Immature natural killer cell (primary cell): ENCODE measurements at places on chromosomes 13 and 19. TPM values are rescaled to one million over a fixed set of nuclear protein-coding genes. Genes with fewer than 3 reads are reported as not detected.

- no peaks in the 10 kb centered on the region for H3K27me3 ChIP-seq
- no peak overlapping the region for H3K27ac ChIP-seq
- peaks cover 10% of the 10 kb centered on the region for H3K36me3 ChIP-seq
- H3K4me1 ChIP-seq: peaks cover 6% of the 10 kb centered on the region
- no peak overlapping the region for H3K4me3 ChIP-seq
- DNase-seq: no peak
Measured at GRCh38 chr13:44936246-44936645, 53.0 kb downstream of the NUFIP1 start.

Gene MYH14
- not detected for polyA plus RNA-seq

DNA sequence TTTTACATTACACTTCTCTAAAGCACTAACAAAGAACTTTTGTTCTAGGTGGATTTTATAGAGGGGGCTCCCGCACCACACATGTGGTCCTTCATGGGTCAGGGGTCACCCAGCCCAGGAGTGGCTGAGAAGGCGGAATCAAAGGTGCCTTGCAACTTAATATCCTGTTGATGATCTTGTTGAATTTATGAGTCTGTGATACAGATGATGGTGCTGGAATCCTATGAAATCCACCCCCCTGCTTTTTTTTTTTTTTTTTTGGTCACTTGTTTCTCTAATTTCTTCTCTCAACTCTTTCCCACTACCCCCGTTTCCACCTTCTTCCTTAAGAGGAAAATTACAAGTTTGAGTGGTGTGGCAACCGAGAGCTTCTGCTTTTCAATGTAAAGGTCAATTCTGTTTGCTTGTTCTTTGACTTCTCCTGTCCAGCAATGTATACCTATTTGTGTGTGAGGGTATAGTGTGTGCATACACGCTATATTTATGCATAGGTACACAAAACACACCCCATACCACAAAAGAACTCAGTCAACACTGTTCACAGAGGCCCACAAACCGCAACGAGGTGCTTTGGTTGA lies 4.2 kb upstream of the ZIC2 start:
- H3K27ac ChIP-seq: no peak overlapping the region
- H3K4me1 ChIP-seq: peaks cover 10% of the 10 kb centered on the region
- no peak overlapping the region for H3K4me3 ChIP-seq
- H3K36me3 ChIP-seq: peaks cover 11% of the 10 kb centered on the region
- no peak for DNase-seq

DNA sequence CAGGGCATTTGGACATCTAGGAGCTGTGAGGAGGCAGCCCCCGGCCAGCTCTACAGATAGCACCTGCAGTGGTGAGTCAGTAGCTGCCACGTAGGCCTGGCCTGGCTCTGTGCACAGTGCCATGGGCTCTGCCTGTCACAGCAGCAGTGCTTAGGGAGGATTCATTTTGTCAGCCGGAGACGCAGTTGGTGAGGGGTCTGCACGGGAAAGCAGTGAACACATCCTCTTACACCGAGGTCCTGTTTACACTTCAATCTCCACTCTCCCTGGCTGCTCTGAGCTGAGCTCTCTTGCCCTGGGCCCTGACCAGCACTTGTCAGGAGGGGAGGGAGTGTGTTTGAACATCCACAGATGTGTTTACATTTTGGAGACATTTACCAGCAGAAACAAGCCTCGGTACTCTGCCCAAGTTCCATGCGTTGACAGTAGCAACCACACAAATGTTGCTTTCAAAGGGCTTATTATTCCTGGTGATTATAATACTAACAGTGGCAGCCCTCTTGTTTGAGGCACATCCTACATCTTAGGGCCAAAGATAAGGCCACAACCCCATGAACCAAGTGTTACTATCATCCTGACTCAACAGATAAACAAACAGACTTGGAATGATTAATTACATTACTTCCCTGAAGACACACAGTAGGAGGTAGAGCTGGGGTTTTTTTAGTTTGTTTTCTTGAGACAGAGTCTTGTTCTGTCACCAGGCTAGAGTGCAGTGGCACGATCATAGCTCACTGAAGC lies 148.9 kb downstream of the USP12 start:
- H3K36me3 ChIP-seq: no peaks in the 10 kb centered on the region
- H3K27ac ChIP-seq: no peak overlapping the region
- no peak for DNase-seq
- peaks cover 16% of the 10 kb centered on the region for H3K4me1 ChIP-seq

DNA sequence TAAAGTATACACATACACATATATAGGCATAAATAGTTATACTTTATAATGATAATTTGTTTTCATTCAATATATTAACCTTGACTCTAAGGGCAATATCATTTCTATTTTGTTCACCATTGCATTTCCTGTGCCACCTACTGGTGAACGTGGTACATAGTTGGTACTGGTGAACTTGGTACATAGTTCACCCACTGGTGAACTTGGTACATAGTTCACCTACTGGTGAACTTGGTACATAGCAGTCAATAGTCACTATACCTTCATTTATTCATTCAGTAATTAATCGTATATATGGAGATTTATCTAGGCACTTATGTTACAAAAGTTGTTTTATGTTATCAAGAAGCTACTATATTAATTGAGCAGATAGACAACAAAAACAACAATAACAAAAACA lies 172.6 kb upstream of the ATXN8OS start:
- H3K36me3 ChIP-seq: no peaks in the 10 kb centered on the region
- DNase-seq: no peak
- H3K4me1 ChIP-seq: no peaks in the 10 kb centered on the region
- H3K4me3 ChIP-seq: no peak overlapping the region

DNA sequence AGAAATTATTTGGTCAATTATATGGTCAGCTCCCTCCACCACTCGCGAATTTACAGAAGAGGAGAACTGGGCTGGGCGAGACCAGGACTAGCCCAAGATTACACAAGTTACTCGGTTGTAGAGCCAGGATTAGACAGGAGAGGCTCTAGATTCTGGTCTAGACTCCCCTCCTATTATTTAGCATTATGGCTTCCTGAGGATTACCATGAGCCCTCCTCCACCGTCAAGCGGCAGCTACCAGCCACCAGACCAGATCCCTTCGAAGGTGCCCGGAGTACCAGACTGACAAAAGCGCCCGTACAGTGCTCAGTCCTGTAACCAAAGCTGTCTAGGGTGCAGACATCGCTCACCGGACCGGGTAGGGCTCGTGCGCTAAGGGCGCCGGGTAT lies 497 bp upstream of the MLNR start:
- H3K4me1 ChIP-seq: peaks cover 21% of the 10 kb centered on the region
- H3K36me3 ChIP-seq: peaks cover 10% of the 10 kb centered on the region
- H3K27ac ChIP-seq: no peak overlapping the region
- DNase-seq: no peak
- peak overlapping the region; percentile 43 for H3K4me3 ChIP-seq

- H3K4me1 ChIP-seq: peaks cover 14% of the 10 kb centered on the region
- no peak for DNase-seq
- peaks cover 12% of the 10 kb centered on the region for H3K36me3 ChIP-seq
- no peak overlapping the region for H3K4me3 ChIP-seq
- peak overlapping the region; percentile 90 for H3K27ac ChIP-seq
- H3K27me3 ChIP-seq: no peaks in the 10 kb centered on the region
Measured at GRCh38 chr13:31950111-31950815, 81.3 kb upstream of the FRY start.

- no peaks in the 10 kb centered on the region for H3K36me3 ChIP-seq
- H3K27ac ChIP-seq: no peak overlapping the region
- DNase-seq: peak; percentile 77
- peaks cover 23% of the 10 kb centered on the region for H3K27me3 ChIP-seq
- H3K4me1 ChIP-seq: peaks cover 46% of the 10 kb centered on the region
Measured at GRCh38 chr13:80342471-80343371, 1.8 kb upstream of the SPRY2 start.

Gene ZFP36
- polyA plus RNA-seq: 305 TPM

DNA sequence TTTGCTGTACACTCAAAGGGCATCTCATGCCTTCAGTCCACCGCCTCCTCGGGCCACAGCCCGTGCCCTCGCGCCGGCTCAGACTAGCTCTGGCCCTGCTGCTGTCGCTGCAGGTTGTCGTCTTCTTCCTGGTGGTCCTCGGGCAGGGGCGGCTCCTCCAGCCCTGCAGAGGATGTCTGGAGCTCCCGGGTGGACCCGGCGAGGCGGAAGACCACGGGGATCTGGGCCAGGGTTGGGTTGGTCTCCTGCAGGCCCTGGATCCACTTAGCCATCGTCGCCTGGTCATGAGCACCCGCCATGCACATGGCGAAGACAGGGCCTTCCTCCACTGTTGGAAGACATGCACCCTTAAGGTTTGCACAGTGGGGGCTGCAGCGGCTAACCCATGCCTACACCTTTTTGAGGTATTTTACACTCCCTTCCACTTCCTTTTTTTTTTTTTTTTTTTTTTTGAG lies 489 bp upstream of the ZNF653 start:
- H3K27ac ChIP-seq: peak overlapping the region; percentile 95
- peaks cover 3% of the 10 kb centered on the region for H3K27me3 ChIP-seq
- H3K36me3 ChIP-seq: peaks cover 4% of the 10 kb centered on the region
- H3K4me1 ChIP-seq: peaks cover 14% of the 10 kb centered on the region

Gene RETN
- polyA plus RNA-seq: not detected

- DNase-seq: no peak
- H3K4me1 ChIP-seq: no peaks in the 10 kb centered on the region
- H3K36me3 ChIP-seq: no peaks in the 10 kb centered on the region
- peaks cover 5% of the 10 kb centered on the region for H3K27me3 ChIP-seq
- no peak overlapping the region for H3K27ac ChIP-seq
Measured at GRCh38 chr13:94123557-94123956, 355.9 kb downstream of the DCT start.

Gene C19orf44
- polyA plus RNA-seq: 0.80 TPM

Gene ZNF208
- 0.62 TPM for polyA plus RNA-seq

GRCh38 chr19:10321874-10322835 lies 6.3 kb upstream of the FDX2 start:
- peaks cover 13% of the 10 kb centered on the region for H3K36me3 ChIP-seq
- H3K27me3 ChIP-seq: peaks cover 1% of the 10 kb centered on the region
- no peak for DNase-seq
- H3K4me3 ChIP-seq: no peak overlapping the region

DNA sequence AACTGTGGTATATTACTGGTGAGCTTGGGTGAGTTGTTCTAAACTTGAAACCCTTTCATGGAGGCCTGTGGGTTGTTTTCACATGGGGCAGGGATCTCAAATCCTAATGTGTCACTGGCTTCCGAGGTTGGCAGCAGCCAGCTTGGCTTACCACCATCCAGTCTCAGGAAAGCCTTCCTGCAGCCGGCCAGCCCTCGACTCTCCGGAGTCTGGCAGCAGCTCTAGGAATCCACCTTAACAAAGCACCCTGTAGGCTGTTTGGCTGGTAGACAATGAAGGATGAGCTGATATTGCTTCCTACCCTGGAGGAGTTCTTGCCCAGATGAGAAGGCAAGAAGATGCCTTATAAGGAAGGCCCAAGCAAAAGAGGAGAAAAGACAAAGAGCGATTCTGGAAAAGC lies 188.3 kb downstream of the KLF12 start:
- H3K36me3 ChIP-seq: peaks cover 16% of the 10 kb centered on the region
- no peak for DNase-seq
- no peak overlapping the region for H3K27ac ChIP-seq

Gene ACP7
- not detected for polyA plus RNA-seq

GRCh38 chr19:11168568-11168967 lies 13.0 kb upstream of the SPC24 start:
- no peak for DNase-seq
- no peaks in the 10 kb centered on the region for H3K36me3 ChIP-seq
- no peak overlapping the region for H3K27ac ChIP-seq
- no peak overlapping the region for H3K4me3 ChIP-seq

Gene ZFP28
- 2.4 TPM for polyA plus RNA-seq

- H3K36me3 ChIP-seq: no peaks in the 10 kb centered on the region
- no peaks in the 10 kb centered on the region for H3K4me1 ChIP-seq
- no peak overlapping the region for H3K27ac ChIP-seq
- no peak overlapping the region for H3K4me3 ChIP-seq
- peaks cover 1% of the 10 kb centered on the region for H3K27me3 ChIP-seq
Measured at GRCh38 chr13:113787694-113788093, 28.7 kb downstream of the TMEM255B start.

Gene RASGRP4
- not detected for polyA plus RNA-seq

- H3K27me3 ChIP-seq: no peaks in the 10 kb centered on the region
- no peak overlapping the region for H3K4me3 ChIP-seq
- no peak overlapping the region for H3K27ac ChIP-seq
Measured at GRCh38 chr19:3397266-3398022, 31.1 kb downstream of the NFIC start.

- H3K4me1 ChIP-seq: peaks cover 19% of the 10 kb centered on the region
- no peak overlapping the region for H3K27ac ChIP-seq
- no peaks in the 10 kb centered on the region for H3K36me3 ChIP-seq
- DNase-seq: no peak
- no peak overlapping the region for H3K4me3 ChIP-seq
- no peaks in the 10 kb centered on the region for H3K27me3 ChIP-seq
Measured at GRCh38 chr13:30125422-30126073, 181.8 kb downstream of the KATNAL1 start.

Gene BCAM
- polyA plus RNA-seq: not detected

Gene ZNF541
- not detected for polyA plus RNA-seq
